H4 (cell line): ENCODE measurements at places on chromosomes 3 and 15. TPM values are rescaled to one million over a fixed set of nuclear protein-coding genes. Genes with fewer than 3 reads are reported as not detected.

DNA sequence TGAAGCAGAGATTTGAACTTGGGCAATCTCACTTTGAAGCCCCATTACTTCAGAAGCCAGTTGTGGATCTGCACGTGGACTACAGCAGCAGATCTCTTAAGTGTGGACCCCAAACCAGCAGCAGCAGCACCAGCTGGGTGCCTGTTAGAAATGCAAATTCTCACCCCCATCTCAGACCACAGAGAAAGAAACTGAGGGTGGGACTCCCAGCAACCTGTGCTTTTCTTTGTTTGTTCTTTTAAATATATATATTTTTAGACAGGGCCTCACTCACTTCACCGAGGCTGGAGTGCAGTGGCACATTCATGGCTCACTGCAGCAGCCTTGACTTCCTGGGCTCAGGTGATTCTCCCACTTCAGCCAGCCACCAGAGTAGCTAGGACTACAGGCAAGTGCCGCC, 53.2 kb downstream of the SLTM start:
- no peak for DNase-seq

GRCh38 chr15:83762367-83762766, 108.4 kb downstream of the ADAMTSL3 start:
- no peak for DNase-seq

GRCh38 chr15:64426845-64427465, 33.4 kb upstream of the ZNF609 start:
- DNase-seq, result peak; percentile 25

- DNase-seq, result peak; percentile 72
Measured at GRCh38 chr3:124250053-124250452, 258.1 kb upstream of the ROPN1 start.

MAP1A gene
- total RNA-seq, result 32.9 and 40.6 TPM in 2 replicates

- DNase-seq, result no peak
Measured at GRCh38 chr3:128296469-128297251, 143.4 kb downstream of the EEFSEC start.
